CD4-positive, alpha-beta T cell treated with Interleukin-17A for 1 hour (primary cell): ENCODE measurements at places on chromosomes 4 and X.

- no peak for DNase-seq
Observed at GRCh38 chr4:4950561-4951290, 68.5 kb downstream of the CYTL1 start.

- DNase-seq: no peak
Observed at GRCh38 chrX:84216406-84216805, 28.4 kb upstream of the RPS6KA6 start.

DNA sequence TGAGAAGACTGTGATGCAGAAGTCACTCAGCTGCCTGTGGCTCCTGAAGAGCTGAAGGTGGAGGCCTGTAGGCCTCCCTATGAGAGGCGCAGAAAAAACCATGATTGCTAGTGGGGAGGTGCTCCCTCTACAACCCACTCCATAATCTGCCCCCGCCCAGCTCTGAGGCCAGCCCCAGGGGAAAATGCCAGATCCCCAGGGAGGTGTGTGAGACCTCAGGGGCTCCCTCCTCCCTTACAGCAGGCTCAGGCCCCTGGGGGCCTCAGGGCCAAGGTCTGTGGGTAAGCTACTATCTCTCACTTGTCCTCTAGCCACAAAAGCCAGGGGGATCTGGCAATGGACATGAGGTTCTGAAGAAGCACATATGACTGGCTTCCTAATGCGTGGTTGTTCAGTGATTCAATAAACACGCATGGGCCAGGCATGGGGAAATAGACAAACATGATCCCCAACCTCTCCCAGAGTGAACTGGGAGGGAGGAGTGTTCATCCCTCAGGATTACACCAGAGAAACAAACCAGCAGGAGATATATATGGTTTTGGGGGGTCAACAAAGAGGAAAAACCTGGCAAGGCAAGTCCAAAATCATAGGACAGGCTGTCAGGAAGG lies 51.0 kb upstream of the MTM1 start:
- no peak for DNase-seq

- peak; percentile 33 for DNase-seq
Observed at GRCh38 chr4:151407466-151408379, 1.3 kb upstream of the FHIP1A start.

DNA sequence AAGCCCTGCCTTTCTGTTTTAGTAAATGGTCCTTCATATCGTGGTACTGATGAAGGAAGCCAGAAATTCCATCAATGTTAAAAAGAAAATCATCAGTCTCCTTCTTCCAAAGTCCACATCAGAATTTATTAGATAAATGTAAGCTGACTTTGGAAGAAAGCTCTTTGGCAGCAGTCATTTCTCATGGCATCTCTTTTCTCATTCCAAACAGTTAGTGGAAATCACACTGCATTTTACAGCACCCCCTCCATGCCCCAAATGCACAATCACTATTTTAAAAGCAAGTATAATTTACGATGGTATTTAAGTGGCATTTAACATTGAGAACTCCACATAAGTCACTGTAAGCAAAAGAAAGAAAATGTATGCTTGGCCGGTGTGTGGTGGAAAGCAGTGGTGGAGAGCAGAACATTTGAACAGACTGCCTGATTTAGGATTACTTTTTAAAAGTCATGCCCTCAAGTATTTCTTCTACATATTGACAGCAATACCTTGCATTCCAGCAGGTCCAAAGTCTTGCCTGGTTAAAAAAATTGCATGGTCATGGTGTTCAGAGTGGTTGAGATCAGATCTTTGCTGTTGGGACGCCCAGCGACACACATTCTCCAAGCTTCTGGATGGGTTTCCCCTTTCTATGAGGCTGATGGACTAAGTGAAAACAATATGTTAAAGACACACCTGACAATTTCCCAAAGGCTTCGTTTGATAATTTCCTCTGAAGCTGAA lies 248.6 kb downstream of the ADAMTS3 start:
- no peak for DNase-seq

GRCh38 chrX:4547213-4547836 lies 833.9 kb upstream of the PRKX start:
- DNase-seq: peak; percentile 20

- DNase-seq: no peak
Observed at GRCh38 chr4:41505161-41505661, 32.7 kb upstream of the LIMCH1 start.

DNA sequence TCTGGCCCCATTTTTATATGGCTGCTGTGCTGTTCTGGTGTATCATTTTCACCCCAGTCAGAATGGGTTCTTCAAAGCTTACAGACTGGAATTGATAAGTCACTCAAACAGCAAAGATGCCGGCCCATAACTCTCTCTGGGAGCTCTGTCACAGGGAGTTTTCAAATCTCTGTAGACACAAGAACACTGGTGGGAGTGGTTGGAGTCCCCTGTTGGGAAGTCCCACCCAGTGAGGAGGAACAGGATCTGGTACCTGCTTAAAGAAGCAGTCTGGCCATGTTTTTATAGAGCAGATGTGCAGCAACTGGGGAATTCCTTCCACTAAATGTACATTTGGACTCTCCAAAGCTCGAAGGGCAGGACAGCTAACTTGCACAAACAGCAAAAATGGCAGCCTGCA lies 69.3 kb upstream of the UGT2B7 start:
- DNase-seq: no peak

- DNase-seq: no peak
Observed at GRCh38 chr4:162700358-162700757, 466.3 kb downstream of the NAF1 start.

DNA sequence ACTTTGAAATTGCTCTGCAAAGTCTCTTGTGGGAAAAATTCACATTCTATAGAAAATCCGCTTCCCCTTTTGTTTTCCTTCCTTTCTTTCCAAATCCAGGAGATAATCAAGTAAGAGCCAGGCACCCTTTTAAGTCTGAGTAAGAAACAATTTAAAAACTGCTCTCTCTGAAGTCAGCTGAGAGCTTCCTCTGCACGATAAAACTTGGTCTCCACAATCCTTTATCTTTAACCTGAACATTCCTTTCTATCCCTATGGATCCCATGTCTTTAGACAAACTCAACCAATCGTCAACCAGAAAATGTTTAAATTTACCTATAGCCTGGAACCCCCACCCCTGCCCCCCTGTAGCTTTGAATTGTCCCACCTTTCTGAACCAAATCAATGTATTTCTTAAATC lies 1723.6 kb upstream of the AGA start:
- no peak for DNase-seq

DNA sequence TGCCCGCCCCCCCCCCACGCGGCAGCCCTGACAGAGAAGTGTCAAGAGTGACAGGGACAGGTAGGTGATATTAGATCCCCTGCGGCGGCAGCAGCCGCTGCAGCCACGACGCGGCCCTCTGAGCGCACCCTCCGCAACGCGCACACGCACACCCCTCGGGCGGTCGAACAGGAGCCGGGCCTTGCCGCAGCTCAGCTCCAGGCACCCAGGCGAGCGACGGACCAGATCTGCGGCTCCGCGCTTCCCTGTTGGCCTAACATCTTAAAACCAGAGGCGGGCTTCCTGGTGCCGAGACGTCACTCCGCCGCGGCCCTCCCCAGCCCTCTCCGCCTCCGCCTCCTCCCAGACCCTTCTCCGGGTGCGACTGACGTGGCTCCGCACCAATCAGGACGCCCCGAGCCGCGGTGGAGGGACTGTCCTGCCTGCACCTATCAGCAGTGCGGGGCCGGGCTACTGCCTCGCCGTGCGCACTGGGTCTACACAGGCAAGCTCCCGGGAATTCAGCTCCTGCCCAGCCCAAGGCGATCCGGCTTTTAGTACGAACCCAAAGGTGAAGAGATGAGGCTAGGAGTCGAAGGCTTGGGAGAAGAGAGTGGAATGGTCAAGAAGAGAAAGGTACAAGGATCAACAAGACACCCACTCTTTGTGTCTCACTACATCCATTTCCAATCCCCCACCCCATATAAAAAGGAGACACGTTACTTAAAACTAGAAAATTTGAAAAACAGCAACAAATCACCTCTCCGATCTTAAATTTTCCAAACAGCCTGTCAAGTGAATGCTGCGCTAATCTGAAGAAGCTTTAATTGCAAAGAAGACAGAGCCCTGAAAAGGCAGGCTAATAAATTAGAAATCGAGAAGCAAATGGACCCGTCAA lies at the start of gene PITX2:
TSS of gene PITX2 (minus strand) at position 237 of the 877 bp plus-strand sequence. CDS start 617 bp downstream, outside the sequence.
- DNase-seq: peak; percentile 9
